Sciatic nerve (tissue), 2 donors: ENCODE measurements at places on chromosomes 4 and X. TPM values are rescaled to one million over a fixed set of nuclear protein-coding genes. Genes with fewer than 3 reads are reported as not detected.

- DNase-seq = no peak
These were observed 18.3 kb downstream of the PCGF3 start for GRCh38 chr4:723751-724530.

- no peak for DNase-seq
These were observed 14.3 kb downstream of the ABLIM2 start for GRCh38 chr4:8144359-8144758.

- DNase-seq = no peak
These were observed 6.5 kb downstream of the RPL39 start for GRCh38 chrX:119784747-119785446.

DNA sequence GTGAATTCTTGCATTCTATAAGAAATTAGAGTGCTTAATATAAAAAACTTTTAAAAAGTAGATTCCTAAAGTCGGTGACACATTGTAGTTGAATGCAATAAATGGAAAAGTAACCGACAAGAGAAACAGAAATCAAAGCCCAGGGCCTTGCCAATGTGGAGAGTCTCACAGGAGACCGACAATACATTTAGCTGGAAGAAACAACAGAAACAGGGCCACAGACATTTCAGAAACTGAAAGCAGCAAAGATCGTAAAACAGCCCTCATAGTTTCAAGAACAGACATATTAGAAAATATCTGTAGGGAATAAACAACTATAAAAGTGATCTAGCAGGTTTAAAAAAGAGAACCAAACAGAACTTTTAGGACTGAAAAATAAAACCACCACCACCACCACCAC is 49.5 kb downstream of the STAP1 start:
- no peak for DNase-seq

DNA sequence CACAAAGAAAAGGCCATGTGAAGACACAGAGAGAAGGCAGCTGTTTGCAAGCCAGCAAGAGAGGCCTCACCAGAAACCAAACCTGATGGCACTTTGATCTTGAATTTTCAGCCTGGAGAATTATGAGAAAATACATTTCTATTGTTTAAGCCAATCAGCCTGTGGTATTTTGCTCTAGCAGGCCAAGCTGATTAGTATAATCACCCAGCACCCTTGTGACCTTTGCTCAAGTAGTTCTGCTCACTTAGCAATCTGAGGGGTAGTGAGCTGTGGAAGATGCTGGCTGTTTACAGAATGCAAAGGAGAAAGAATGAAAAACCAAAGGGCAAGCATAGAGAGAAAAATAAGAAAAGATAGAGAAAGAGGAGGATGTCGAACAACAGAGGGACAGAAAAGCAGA is 396.4 kb upstream of the BOD1L1 start:
- no peak for DNase-seq

- DNase-seq = no peak
These were observed 31.8 kb downstream of the PRDM8 start for GRCh38 chr4:80229128-80229527.

DNA sequence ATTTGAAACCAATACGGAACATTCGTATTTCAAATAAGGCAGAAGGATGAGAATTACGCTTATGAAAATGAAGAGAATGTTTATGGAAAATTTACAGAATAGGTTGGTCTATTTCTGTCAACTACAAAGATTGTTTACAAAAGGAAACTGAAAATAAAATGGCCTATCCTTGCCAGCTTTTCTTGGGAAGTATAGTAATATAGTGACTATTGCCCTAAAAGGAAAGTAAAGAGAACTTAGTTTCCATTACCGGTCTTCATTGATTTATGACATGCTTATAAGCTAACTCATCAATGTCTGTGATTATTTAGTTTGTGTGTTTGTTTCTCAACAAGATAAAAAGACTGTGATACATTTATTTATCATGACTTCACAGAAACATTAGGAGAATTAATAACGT is 2.9 kb upstream of the SPRY1 start:
- no peak for DNase-seq

GRCh38 chr4:168696826-168697225 is 200.0 kb downstream of the PALLD start:
- DNase-seq = no peak

GRCh38 chr4:100189820-100190642 is at the start of gene DDIT4L:
DDIT4L (minus strand) TSS chr4:100190468; CDS start chr4:100189983, 485 bp downstream.
- peak; percentile 68 for DNase-seq

- no peak for DNase-seq
These were observed 25.9 kb upstream of the GUCY1A1 start for GRCh38 chr4:155640751-155641150.

DNA sequence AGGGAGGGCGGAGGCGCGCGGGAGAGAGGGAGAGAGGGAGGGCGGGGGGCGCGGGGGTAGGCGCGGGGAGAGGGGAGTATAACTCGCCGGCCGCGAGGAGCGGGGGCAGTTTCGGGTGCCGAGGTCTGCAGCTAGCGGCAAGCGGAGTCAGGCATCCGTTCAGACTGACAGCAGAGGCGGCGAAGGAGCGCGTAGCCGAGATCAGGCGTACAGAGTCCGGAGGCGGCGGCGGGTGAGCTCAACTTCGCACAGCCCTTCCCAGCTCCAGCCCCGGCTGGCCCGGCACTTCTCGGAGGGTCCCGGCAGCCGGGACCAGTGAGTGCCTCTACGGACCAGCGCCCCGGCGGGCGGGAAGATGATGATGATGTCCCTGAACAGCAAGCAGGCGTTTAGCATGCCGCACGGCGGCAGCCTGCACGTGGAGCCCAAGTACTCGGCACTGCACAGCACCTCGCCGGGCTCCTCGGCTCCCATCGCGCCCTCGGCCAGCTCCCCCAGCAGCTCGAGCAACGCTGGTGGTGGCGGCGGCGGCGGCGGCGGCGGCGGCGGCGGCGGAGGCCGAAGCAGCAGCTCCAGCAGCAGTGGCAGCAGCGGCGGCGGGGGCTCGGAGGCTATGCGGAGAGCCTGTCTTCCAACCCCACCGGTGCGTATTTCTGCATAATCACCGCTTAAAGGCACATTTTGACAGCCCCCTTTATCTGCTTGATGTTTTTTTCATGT is at the start of gene POU4F2:
TSS of gene POU4F2 (plus strand) at position 108 of the 720 bp plus-strand sequence. CDS start at position 356, 248 bp downstream.
- DNase-seq = no peak

DNA sequence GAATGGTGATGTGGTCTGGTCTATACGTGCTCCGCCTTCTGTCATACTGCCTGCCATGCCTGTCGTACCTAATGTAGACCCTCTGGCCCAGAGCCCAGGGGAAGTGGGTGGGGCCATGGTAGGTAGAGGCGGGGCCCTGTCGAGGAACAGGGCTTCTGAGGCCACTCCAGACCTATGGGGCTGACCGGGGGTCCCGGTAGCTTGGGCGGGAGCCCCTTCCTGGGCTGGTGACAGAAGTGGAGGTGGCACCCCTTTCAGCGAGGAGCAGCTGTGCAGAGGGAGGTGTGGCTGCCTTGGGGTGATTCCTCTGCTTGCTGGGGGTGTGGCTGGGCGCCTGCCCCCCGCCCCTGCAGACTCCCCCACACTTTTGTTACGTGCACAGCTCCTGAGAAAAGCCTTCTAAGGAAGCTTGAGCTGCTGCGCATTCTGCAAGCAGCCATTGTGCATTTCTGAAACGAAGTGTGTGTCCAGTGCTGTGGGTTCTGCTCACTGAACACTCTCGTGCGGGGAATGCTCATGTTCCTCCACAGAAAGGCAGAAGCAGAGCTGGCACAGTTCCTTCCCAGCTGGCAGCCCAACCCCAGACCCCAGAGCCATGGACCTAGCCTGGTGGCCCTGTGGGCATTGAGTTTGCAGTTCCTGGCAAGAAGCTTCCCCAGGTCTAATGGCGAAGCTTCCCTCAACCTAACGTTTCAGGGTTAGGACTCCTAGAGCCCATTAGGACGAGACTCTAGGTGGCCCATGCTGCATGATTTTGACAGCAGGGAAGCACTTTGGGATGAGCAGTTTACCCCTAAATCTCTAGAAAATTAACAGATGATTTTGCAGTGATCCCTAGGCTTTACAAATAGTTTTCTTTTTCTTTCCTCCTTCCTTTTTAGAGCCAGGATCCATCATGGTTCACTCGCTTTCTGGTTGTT is 72.7 kb upstream of the HGFAC start:
- no peak for DNase-seq

GRCh38 chr4:55727746-55728145 is 91.6 kb upstream of the NMU start:
- DNase-seq = no peak

CDX4 gene
- total RNA-seq = not detected

ZMAT1 gene
- total RNA-seq = 35.0 TPM

TMEM47 gene
- 20.7 TPM for total RNA-seq

P2RY10 gene
- total RNA-seq = 1.8 TPM

MAML3 gene
- 11.0 TPM for total RNA-seq

SPANXD gene
- not detected for total RNA-seq

KLHL4 gene
- 0.58 TPM for total RNA-seq

NDST3 gene
- total RNA-seq = 0.89 TPM
